NCI-H526 treated with DMSO at 0.1 percent for 48 hours (cell line): ENCODE measurements at places on chromosomes 5 and 9.
A peak's percentile ranks its signal among the peaks of the same experiment; 100 is the strongest.

- DNase-seq: no peak
Measured at GRCh38 chr9:137078701-137079400, 1.5 kb downstream of the UAP1L1 start.

GRCh38 chr5:134586866-134587524, 45.6 kb downstream of the SAR1B start:
- DNase-seq: peak; percentile 12

- no peak for DNase-seq
Measured at GRCh38 chr9:76395381-76395780, 1.2 kb upstream of the RFK start.

DNA sequence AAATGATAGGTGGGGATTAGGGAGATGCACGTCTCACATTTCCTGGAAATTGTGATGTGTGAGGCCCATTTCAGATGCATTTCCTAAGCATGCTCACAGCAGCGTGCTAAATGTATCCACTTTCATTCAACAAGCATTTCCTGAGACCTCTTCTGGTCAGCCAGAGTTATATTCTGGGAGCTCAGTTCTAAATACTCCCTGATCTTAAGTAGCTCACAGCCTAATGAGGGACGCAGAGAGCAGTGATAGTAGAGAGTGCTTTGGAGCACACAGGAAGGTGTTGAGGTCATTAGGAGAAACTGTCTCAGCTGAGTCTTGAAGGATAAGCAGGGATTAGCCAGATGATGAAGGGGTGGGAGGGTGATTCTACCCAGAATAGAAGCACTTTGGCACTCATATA, 46.2 kb upstream of the FSD1L start:
- no peak for DNase-seq

- DNase-seq: no peak
Measured at GRCh38 chr5:132099905-132100304, 26.3 kb downstream of the CSF2 start.

DNA sequence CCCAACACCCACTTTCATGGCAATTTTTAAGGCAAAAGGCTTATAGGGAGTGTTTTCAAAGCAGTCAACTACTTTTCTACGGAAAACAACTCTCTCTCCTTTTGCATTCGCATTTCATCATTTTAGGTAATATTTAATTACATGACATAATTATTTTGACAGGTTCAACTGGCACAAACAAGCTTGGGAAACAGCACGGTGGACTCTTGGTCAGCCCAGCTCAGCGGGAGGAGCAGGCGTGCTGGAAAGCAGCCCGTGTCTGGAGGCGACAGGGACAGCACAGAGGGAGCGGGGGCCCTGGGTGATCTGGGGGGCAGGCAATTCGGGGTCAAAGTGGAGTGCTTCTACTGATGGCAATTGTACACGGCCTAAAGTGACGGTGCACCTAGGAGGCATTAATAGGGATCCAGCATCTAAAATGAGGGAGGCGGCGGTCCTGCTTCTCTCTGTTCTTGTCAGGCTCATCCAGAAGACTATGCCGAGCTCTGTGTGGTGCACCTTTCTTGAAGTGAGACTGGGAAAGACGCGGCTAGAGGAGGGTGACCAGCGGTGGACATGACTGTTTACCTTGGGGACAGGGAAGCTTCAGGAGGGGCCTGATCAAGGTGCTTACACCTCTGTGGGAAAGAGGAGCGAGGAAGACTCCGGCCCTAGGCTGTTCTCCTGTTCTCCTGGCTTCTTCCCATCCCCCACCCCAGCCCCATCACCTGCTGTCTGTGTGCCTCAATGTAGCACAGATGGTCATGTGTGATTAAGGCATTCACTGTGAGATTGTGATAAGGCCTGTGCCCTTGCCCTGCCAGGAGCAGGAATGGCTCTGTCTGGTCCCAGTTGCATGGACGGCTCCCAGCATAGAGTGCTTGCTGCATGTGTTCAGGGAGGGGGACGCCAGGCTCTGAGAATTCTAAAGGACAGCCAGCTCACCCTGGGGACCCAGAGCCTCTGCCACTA, 3.4 kb downstream of the MYMK start:
- no peak for DNase-seq

GRCh38 chr5:159817262-159818029, 98.8 kb upstream of the ADRA1B start:
- no peak for DNase-seq
